IPS-NIHi11 (cell line): ENCODE measurements at places on chromosomes 3 and 15.
A peak's percentile ranks its signal among the peaks of the same experiment; 100 is the strongest.

DNA sequence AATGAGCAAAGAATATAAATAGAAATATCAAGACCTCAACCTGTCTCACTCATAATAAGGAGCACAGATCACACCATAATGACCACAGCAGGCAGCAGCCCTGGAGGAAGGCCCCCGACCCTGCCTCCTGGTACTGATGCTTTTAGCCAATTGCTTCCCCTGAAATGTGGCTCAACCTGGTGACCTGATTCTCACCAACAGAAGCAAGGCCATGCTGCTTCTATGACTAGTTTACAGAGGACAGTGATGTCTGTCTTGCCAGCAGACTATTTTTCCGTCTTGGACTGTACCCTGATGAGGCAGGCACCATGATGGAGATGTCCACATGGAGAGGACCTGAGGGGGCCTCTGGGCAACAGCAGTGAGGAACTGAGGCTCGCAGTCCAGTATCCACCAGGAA is 18.0 kb downstream of the SLC41A3 start:
- no peak for DNase-seq

DNA sequence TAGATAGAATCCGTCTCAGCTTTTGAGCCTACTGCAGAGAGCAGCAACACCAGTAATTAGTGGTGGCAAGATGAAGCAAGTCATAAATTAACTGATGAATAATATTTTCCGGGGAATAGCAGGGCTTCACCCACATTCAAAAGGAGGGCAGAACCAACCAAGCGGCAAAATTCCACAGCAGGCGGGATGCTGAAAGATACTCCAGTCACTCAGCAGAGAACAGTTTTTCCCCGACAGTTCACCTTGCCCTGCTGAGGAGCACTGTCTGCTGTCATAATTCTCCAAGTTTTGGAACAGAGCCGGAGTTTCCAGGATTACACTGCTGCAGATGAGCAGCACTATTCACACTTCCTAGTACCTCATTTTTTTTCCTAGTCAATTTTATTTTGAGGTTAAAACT is 274.7 kb downstream of the CD47 start:
- DNase-seq = peak; percentile 33

DNA sequence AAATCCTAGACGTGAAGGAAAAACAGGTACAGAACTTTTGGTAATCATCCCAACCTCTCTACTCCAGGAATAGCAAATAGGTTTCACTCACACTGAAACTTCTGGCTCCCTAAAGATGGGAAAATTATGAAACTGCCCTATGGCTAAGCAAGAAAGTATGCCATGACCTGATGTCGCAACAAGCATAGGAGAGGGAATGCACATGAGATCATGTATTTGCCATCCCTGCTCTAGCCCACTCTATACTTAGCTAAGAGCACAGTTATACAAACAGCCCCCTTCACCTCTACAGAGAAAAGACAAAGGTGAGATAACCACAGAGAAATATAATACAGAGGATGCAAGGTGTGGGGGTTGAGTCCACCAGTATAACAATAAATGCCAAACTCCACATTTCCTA is 102.7 kb downstream of the TBC1D5 start:
- no peak for DNase-seq

GRCh38 chr15:70754862-70755261 is 8.5 kb downstream of the UACA start:
- DNase-seq = no peak

- DNase-seq = no peak
Measured at GRCh38 chr3:124631727-124632126, 98.5 kb upstream of the UMPS start.

DNA sequence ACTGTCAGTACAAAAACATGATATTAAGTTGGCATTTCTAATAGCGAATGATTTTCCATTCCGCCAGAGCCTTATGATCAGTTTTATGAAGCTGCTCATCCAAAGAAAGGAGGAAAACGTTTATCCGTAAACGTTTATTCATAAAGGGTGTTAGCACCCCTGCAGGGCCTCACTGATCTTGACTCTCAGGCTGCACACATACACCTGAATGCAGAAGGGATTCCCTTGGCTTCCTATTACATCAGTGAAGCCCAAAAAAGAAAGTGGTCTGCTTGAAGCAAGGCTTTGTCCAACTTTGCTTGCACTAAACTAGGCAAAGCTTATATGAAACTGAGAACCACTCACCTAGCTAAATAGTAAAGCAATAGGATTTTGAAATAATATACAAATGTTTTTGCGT is 659.5 kb upstream of the CADM2 start:
- no peak for DNase-seq

DNA sequence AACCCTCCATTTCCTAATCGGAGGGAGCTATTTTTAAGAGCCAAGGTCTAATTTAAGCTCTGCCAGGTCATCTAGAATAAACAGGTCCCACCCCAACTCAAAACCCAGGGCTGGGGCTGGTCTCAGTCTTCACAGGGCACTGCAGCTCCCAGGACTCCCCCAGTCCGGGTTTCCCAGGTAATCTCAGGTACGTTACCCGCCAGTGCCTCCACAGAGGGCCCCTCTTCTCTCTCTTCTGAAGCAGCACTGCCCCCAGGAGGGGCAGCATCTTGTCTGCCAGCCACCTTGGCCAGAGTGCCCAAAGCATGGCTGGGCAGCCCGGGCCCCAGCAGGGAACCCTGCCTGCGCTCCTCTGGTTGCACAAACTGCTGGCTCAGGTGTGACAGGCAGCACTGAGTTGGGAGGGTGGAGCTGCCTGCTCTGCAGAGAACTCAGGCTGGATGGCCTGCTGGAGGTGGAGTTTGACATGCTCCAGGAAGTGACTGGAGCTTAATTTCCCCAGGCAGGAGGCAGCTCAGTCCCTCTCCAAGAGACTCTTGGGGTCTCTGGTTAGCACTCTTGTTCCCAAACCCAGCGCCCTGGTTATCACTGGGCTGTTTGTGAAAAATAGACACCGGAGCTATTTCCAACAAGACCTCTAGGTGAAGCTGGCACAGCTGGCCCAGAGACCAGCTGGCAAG is at the start of gene PLA2G4F:
Gene PLA2G4F (minus strand): TSS at position 394 of the 680 bp plus-strand sequence. CDS start 87 bp downstream, at position 307.
- peak; percentile 77 for DNase-seq

DNA sequence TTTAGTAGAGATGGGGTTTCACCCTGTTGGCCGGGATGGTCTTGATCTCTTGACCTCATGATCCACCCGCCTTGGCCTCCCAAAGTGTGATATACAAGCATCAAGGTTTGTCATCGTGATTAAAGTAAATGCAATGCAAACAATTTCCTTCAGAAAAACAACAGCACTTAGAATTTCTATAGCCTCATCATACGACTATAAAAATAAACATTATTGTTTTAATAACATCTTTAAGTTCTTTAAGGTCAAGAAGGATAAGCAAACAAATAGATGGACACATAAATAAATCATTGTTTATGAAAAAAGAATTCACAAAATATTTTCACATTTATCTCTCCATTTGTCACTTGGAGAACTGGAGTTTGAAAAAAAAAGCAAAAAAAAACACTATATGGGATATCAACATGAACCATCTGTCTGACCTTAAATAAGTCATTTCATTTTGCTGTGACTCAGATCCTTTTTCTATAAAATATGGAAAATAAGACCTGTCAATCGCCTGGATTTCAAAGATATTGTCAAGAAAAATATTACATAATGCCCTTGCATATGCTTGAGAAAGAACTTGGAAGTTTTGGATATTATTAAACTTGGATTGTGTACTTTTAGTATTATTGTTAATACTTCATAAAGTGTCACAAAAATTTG is 642.0 kb upstream of the KCNMB2 start:
- no peak for DNase-seq

DNA sequence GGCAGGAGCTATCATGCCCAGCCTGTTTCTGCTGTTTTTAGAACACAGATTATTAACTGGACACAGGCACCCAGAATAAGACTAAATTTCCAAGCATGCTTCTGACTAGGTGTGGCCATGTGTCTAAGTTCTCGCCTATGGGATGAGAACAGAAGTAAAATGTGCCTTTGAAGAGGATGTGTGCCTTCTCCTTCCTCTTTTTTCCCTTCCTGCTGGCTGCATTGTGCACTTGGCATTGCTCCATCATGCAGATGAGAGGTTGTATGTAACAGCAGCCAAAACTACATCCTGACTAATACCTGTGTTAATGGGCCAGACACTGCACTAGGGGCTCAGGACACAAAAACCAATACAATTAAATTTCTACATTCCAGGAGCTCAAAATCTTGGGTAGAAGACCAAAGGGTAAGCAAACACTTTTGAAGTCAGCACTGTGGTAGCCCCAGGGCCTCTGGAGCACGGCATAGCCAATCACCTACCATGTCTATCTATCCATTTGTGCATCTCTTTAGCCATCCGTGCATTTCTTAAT is 40.9 kb upstream of the RNU6-1 start:
- no peak for DNase-seq

DNA sequence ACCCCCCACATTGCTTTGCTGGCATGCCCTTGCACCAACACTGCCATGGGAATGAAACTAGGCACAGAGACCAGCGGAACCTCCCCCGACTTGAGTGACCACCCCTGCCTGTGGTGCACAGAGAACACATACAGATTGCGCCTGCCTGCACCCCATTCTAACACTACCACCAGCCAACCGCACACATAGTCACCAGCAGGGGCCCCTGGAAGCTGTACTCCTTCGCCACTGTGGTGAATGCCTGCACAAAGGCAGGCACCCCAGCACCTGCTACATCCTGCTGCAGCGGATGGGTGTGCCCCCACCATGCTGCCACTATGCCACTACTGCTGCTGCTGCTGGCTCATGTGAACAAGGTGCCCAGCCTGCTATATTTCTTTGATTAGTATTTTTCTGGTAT is 27.4 kb upstream of the DNAAF4 start:
- no peak for DNase-seq

DNA sequence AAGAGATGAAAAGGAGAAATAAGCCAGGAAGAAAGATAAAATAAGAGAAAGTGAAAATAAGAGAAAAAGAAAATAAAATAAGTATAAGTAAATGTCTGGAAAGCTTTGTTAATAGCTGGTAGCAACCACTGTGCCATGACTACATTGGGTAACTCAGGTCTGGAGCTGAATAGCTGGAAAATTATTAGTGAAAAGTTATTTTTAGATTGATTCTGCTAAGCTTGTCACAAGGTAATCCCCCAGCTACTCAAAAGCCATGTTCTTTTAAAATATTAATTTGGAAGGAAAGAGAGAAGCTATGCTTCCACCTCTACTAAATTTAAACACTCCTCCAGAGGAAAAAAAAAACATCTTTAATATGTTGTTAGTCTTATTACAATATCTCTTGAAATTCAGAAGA is 104.8 kb upstream of the THSD4 start:
- DNase-seq = no peak
